ENCODE measurements at places on chromosomes 16 and 17. TPM values are rescaled to one million over a fixed set of nuclear protein-coding genes. Genes with fewer than 3 reads are reported as not detected.

Gene HCRT
- not detected for total RNA-seq

Gene KRT17
- total RNA-seq, result 33.5 TPM

DNA sequence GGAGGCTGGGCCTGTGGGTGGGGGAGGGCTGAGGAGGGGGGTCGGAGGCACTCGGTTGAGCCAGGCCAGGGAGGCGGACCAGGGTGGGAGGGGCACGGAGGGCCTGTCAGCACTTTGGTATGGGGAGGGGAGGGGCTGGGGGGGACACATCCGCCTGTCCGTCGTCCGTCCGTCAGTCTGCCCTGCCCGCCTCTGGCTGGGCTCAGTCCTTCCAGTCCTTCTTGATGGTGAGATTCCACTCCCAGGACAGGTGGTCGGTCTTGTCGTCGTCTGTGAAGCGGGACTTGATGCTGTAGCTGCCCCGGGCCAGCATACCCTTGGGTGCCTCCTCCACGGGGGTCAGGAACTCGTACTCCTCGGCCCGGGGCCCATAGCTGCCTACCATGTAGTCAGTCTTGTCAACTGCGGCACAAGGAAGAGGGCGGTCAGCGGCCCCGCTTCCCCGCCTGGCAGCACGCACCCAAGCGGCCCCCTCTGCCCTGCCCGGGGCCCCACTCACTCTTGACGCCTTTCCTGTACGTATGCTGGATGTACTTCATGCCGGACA is 2.4 kb downstream of the ARHGDIA start:
- no peak for DNase-seq

Gene NRN1L
- not detected for total RNA-seq

GRCh38 chr16:15894571-15895374 is 6.4 kb upstream of the CEP20 start:
- DNase-seq, result no peak

DNA sequence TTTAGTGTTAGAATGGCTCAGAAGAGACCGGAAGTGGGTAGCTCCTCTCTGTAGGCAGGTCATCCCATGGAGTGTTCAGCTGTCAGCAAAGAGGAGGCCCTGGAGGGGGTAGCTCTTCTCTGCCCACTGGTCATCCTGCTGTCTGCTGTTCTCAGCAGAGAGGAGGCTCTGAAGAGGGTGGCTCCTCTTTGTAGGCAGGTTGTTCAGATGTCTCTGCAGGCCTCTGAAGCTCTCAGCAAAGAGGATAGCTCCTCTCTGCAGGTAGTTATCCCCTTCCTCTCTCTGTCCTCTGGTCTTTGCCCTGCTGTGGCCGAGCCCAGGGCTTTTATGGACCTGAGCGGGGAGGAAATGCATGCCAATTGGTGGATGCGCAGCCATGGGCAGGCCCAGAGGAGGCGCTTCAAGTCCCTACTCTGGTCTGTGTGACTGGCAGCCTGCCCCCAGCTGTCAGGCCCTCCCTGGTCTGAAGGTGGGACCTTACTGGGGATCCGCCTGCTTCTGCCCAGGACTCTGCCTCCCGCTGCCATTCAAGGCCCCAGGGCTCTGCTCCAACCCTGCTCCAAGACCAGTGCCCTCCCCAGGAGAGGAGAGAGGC is 32.5 kb upstream of the FA2H start:
- DNase-seq, result no peak
